ENCODE measurements at places on chromosomes 12 and 14.

DNA sequence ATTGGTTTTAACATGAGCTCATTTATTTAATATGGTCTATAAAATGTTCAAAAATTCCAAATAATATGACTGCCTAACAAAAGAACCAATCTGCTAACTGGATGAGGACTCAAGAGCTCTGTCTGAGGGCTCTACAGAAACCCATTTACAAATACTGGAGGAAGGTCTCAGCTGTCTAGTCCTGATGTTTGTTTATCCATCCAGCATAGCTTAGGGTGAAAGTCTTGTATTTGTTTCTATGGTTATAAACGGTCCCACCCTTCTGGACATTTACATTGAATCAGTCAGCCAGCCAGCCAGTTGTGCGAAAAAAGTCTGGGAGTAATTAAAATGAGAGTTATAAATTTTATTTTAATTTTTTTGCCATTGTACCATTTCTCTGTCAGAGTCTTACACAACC, 220.7 kb downstream of the BMP4 start:
- DNase-seq: no peak

DNA sequence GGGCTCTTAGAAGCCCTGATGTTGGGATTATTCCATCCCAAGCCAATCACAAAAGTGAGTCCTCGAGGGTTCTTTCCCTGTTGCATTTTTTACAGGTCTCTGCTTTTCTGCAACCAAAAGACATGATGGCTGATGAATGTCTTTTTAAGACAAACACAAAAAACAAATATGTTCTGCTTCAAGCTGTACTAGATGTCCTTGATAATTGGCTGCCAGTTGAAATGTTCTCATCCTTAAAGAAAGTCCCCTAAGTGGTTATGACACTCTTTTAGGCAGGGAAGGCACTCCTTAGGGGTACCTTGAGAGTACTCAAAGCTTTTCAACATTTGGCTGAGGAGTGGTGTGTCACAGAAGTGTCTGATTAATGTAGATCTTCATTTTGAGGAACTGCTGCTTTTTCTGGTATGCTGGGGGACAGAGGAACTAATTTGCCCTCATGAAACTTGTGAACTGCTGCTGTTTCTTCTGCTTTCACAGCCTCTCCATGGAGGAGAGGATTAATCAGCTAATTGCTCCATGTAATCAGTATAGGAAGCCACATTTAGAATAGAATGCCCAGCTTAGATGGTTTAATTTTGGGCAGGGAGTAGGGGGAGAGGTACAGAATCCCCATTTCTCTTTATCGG, 22.8 kb upstream of the IGF1 start:
- DNase-seq: no peak

DNA sequence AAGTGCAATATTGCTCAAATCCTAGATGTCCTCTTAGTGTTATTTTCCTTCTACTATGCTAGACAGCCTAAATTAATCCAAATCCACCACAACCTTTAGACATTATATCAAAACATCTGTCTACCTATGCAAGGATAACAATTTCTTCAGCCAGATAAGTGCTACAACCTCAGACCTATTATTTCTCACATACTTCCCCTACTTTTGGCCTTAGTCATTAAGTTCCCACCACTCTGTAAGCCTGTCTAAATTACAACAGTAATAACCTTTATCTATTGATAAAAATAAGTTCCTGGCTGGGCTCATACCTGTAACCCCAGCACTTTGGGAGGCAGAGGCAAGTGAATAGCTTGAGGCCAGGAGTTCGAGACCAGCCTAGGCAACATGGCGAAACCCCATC, 74.0 kb downstream of the KIF21A start:
- DNase-seq: no peak

GRCh38 chr12:63206909-63207308, 55.9 kb upstream of the AVPR1A start:
- no peak for DNase-seq
